ENCODE measurements at places on chromosomes 11 and 22.

GRCh38 chr11:31702966-31703365 is 108.2 kb downstream of the PAX6 start:
- no peak for DNase-seq

GRCh38 chr22:44391015-44391414 is 78.3 kb upstream of the SHISAL1 start:
- DNase-seq, result no peak

DNA sequence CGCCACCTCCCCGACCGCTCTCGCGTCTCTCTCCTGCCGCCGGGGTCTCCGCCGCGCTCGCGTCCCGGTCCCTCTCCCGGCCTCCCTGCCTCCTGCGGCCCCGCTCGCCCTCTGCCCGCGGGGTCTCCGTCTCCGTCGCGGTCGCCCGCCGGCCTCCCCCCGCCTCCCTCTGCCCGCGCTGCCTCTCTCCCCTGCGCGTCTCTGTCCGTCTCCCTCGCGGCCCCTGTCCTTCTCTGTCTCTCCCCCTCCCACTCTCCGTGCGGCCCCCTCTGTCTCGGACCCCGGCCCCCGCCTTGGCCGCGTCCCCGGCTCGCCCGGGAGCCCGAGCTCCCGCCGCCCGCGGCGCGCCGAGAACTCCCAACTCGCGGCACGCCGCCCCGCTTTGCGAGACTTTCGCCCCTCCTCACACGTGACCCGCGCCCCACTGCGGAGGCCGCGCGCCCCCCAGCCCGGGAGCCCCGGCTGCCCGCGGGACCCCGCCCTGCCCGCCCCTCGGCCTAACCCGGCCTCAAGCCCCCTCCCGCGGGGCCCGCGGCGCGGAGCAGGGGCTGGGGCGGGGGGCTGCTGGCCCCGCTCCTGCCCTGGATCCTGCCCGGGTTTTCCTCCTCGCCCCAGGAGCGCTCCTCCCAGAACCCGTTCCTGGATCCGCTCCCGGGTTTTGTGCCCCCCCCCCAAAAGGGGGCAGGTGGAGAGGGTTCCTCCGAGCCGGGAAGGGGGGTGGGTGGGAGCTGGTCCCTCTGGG is 702 bp upstream of the KCNJ4 start:
- DNase-seq, result no peak

DNA sequence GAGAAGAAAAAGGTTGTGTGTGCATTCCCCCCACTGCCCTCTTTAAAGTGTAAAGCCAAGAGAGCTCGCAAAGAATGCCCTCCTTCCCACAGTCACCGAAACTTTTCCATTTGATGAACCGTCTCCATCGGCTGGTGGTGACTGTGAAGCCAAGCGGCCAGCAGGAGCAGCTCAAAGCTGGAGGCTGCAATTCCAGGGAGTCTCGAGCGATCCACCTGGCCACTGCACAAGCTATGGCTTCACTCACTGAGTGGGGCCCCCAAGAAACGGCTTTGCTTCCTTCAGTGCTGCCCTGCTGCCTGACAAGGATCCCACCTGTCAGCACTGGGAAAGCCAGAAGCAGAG is 117.7 kb downstream of the ABTB2 start:
- no peak for DNase-seq

- no peak for DNase-seq
These were observed 9.2 kb downstream of the RHBDD3 start for GRCh38 chr22:29258407-29259252.

DNA sequence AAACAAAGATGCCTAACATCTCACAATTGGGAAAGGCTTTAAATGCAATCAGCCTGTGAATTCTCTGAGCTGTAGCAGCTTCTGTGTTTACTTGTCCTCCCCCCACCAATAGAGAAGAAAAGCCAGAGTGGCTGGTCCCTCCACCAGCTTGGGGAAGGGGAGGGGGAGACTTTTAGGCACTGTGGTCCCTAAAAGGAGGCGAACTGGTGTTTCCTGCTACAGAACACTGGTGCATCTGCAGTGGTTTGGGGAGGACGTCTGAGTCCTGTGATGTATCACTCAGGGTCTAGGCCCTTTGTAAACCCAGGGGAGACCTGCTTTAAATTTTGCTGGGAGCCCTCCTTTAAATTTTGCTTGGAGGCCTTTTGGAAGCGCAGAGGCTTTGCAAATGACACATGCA is 16.9 kb downstream of the TNRC6B start:
- DNase-seq, result no peak

All from GM04503 (cell line).